ENCODE measurements at places on chromosomes 13 and 19.

DNA sequence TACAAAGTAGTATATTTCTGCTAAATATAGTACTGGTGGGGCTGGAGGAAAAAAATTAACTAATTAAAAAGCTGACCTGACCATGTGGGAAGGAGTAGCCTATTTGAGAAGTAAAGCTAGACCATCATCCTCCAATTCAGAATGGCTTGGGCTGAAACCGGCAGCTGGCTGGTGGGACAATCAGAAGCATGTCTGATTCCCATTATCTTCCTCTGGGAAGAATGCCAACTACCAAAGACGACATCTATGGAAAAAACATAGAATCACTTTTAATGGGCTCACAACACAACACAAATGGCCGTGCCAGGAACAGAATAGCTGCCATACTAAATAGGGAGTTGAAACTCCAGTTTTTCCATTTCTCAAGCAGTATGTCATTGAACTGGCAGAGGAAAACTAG is 120.4 kb upstream of the FREM2 start:
- no peak for DNase-seq

GRCh38 chr13:30966101-30966500 is 33.6 kb downstream of the TEX26 start:
- no peak for DNase-seq

DNA sequence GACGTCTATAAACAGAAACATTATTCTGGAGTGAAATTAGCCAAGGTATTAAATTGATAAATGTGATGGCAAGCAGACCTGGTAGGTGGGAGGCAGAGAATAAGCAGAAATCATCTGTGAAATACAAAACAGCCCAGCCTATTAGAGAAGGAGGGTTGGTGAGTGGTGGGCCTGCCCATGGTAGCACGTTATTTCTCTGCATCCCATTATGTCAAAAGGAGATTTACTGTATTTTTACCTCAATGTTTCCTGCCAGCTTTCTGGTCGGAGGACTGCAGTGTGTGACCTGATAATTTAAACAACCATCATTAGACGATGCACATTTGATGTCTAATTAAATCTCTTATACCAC is 200.9 kb downstream of the OXGR1 start:
- no peak for DNase-seq

GRCh38 chr13:34166406-34166805 is 348.5 kb downstream of the RFC3 start:
- no peak for DNase-seq

GRCh38 chr13:37211487-37211886 is 106.0 kb upstream of the CSNK1A1L start:
- no peak for DNase-seq

GRCh38 chr13:63541336-63541735 is 2125.7 kb upstream of the PCDH20 start:
- DNase-seq = no peak

DNA sequence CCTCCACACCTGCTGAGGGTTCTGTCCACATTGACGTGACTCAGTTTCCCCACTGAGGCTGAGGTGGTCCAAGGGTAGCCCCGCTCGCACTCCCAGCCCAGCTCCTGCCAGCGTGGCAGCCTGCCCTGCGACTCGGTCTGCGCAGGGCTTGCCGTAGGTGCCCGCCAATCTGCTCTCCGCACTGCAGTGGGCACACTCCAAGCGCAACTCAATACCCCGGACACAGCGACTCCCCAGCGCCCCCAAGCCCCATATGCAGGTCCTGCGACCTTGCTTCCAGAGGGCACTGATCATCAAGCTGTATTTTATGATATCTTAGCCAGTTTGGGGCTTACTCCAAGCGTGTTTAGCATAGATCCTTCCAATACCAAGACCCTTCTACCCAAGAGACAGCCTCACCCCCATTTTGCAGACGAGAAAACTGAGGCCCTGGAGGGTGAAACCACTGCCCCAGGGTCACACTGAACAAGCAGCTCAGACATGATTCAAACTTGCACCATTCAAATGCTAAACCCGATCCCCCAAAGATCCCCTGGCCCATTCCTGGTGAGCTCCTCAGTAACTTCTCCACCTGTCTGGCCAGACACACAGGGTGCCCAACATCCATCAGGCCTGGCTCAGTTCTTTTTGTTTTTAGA is 13.5 kb downstream of the PTPRS start:
- DNase-seq = no peak

DNA sequence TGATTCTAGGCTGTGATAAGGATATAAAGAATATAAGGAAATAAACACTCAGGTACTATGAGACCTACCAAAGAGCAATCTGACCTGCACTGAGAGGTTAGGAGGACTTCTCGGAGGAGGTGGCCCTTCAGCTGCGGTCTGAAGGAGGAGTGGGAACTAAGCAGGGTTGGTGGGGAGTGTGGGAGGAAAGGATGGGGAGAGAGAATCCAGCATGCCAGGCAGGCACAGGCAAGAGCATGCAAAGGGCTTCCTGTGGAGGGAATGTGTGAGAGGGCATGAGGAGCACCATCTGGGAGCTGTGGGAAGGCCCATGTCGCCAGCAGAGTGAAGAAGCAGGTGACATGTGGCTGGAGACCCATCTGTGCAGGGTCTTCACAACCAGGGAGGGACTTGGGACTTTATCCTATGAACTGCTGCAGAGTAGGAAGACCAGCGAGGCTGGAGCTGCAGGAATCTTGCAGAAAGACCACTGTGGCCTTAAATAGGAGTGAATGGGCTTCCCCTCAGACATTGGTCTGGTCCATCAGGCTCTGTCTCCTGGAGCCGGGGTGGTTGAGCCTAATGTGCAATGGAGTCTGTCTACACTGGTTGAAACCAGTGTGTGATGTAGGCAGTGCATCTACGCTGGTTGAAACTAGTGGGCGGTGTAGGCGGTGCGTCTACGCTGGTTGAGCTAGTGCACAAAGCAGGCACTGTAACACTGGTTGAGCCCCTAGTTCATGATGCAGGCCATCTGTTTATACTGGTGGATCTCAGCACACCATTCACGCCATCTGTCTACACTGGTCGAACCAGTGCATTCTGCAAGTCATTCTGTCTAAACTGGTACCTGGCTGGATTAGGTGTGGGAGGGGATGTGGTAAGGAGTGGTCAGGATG is 6.4 kb downstream of the CHST8 start:
- no peak for DNase-seq

DNA sequence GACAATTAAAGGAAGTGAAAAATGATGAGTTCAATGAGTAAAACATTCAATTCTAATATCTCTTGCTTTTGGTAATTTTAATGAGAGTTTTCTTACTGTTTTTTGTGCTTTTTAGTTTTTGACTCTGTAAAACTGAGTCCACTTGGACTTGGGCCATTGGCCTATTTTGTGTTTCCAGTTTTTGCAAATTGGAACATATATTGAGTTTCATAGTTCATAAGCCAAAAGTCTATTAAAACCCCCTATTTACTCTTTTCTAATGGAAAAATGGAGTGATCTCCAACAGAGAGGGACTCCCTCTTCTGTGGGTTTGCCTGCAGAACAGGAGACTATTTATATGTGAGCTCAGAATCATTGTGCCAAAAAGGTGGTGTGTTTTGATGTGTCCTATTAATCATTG is 219.7 kb upstream of the SPRY2 start:
- no peak for DNase-seq

Data from germinal center (tissue), 1 donor.